ENCODE measurements at places on chromosomes 6 and 20.
A peak's percentile ranks its signal among the peaks of the same experiment; 100 is the strongest.

DNA sequence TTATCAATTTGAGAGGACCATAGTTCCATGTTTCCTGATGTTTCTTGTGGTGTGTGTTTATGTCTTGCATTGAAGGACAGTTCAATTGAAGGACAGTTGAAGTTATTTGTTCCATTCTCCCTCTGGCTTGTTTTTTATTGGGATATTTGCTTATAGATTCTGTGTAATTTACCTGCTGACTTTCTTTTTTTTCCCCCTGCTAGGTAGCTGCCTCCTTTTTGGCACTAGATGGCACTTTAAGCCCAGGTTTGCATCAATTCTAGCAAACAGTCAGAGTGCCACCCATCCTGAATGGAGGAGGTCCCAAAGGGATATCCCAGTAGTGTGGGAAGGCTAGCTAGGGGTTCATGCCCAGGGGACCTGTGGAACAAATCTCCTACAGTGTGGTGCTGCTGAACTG lies 78.1 kb downstream of the CFAP61 start:
- H3K36me3 ChIP-seq: peaks cover 3% of the 10 kb centered on the region
- H3K4me1 ChIP-seq: peaks cover 10% of the 10 kb centered on the region
- H3K27me3 ChIP-seq: peaks cover 50% of the 10 kb centered on the region
- no peak overlapping the region for H3K27ac ChIP-seq
- no peak for DNase-seq

DNA sequence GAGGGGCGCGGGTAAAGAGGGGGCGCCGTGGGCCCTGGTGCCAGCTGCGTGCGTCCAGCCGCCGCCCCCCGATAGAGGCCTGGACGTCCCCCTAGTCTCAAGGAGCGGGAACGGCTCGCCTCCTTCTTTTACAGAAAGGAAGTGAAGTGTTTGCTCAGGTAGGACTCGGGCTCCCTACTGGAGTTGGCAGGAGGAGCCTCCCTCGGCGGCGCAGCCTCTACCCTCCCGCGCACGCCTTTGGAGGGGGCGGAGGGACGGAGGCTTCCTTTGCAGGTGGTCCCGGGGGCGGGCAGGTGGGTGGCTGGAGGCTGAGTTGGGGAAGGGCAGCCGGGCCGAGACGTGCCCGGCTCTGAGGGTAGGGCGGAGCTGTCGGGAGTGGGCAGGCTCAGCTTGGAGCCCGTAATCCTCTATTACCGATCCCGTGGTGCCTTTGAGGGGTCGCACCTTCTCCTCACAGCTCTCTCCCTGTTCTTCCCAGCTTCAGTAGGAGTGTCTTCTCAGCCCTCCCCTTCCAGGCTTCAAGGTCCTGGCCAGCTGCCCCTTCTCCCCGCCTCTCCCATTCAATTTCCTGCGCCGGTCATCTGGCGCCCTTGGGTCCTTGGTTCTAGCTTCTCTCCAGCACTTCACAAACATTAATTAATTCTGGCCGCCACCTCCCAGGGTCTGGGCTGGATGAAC lies 728 bp downstream of the ITPR3 start:
- H3K27me3 ChIP-seq: no peaks in the 10 kb centered on the region
- H3K4me3 ChIP-seq: peak overlapping the region; percentile 86
- peak overlapping the region; percentile 94 for H3K27ac ChIP-seq
- DNase-seq: peak; percentile 12
- peaks cover 68% of the 10 kb centered on the region for H3K4me1 ChIP-seq
- H3K36me3 ChIP-seq: no peaks in the 10 kb centered on the region

DNA sequence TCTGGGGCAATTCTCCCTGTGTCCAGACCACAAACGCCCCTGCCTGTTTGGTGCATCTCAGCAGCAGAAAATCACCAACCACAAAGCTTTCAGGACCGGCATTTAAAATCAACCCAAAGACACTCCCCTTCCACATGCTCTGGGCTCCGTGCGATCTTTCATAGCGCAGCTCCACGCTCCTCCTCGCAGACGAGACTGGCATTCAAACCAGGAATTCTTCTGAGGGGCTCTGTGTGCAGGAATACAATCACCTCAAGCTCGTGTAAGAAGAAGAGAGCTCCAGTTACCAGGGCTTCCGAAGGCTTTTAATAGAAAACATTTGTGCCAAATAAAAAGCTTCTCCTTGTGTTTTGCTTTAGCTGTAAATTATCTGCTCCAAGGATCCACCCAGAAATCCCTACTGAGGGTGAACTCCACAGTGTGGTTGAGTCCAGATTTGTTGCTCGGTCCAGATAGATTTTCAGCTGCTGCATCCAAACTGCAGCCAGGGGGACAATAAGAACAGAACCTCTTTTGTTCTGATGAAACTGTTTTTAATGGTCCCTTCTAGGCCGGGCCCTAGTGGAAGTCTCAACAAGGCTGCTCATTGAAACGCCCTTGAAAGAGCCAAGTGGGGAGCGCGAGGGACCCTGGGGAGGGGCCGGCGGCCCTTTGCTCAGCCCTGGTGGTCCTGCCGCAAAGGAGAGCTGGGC lies 16.4 kb upstream of the BMP7 start:
- H3K36me3 ChIP-seq: no peaks in the 10 kb centered on the region
- no peak overlapping the region for H3K27ac ChIP-seq
- no peaks in the 10 kb centered on the region for H3K4me1 ChIP-seq
- peaks cover 40% of the 10 kb centered on the region for H3K27me3 ChIP-seq

DNA sequence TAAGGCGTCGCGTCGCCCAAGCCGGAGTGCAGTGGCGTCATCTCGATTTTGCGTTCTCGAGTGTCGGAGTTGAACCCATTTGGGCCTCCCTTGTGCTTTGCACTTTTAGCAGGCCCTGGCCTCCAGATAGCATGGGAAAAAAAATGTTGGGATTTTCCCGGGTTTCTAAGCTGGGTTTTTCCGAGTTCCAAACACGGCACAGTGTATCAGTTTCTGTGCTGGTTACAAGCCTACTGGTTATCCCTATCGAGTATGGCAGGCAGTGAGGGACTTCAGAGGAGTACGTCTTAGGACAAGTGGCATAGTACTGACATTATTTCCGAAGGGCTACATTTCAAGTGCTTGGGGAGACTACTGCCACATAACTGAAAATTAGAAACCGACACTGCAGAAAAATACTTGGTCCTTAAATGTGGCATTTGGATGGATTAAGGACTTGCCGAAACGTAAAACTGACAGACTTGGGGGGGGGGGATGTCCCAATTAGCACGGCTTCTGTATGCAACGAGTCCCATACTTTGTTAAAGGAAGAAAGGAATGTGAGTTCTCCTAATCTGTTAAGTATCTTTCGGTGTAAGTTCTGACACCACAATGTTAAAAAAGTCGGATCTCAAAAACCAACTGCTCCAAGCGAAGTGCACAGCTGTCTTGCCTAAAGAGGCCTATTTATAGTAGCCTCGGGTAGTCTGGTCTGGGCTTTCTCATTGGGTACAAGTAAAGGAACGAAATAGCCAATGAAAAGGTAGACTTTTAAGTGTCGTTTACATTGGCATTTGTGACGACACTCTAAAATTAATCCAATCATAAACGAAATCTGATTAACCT lies 70.2 kb downstream of the HFE start:
- H3K4me3 ChIP-seq: peak overlapping the region; percentile 94
- H3K27ac ChIP-seq: peak overlapping the region; percentile 96
- H3K36me3 ChIP-seq: peaks cover 3% of the 10 kb centered on the region
- H3K27me3 ChIP-seq: no peaks in the 10 kb centered on the region
- H3K4me1 ChIP-seq: peaks cover 24% of the 10 kb centered on the region

DNA sequence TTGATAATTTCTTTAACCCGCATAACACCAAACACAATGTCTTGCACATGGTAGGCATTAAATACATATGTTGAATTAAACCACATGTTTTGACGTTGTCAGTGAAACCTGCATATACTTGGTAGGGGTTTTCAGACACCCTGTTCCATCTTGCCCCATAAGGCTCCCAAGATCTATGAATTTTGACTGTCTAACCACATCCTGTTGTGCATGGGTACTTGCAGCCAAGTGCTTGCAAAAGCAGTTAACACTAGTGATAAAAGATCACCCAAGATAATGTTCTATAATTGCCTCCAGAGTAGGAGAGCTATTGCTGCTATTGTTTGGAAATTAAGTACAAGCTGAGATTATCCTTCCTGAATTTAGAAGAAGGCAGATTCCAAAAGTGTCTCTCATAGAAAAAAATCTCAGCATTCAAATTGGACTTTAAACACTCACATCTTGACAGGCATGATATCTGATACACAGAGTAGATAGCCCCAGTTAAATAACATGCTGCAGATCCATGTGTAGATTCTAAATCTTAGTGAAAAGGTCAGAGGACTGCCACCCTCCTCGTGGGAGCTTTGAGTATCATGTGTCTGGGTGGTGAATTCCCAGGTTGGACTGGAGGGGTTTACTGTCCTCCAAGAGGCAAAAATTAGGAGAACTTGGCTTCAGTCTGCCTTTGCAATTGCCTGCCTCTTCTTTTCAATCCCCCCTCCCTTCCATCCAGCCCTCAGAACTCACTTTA lies 25.8 kb upstream of the CCN6 start:
- H3K4me1 ChIP-seq: peaks cover 69% of the 10 kb centered on the region
- peak; percentile 56 for DNase-seq
- peak overlapping the region; percentile 97 for H3K27ac ChIP-seq

GRCh38 chr20:38272961-38273360 lies 12.4 kb upstream of the KIAA1755 start:
- peaks cover 3% of the 10 kb centered on the region for H3K4me1 ChIP-seq
- H3K4me3 ChIP-seq: no peak overlapping the region
- DNase-seq: no peak
- H3K27ac ChIP-seq: no peak overlapping the region
- peaks cover 4% of the 10 kb centered on the region for H3K36me3 ChIP-seq
- H3K27me3 ChIP-seq: peaks cover 16% of the 10 kb centered on the region

GRCh38 chr6:13488015-13488895 lies 855 bp upstream of the GFOD1 start:
- H3K27me3 ChIP-seq: no peaks in the 10 kb centered on the region
- no peaks in the 10 kb centered on the region for H3K36me3 ChIP-seq
- DNase-seq: no peak

DNA sequence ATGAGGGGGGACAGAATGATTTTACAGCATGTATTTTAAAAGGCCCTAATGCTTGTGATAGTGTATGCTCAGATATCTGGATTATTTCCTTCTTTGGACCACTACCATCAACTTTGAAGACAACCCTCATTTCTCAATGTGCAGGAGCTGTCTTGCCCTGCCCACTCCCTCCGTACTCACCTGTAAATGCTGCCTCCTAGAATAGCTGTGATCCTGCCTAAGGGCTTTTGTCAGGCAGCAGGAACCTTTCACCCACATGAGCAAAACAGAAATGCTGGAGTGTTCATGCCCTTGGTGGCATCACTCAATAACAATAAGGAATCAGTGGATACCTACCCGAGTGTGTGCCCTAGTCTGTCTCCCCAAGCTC lies 723.6 kb upstream of the FLRT3 start:
- H3K4me3 ChIP-seq: no peak overlapping the region
- H3K27me3 ChIP-seq: no peaks in the 10 kb centered on the region
- no peaks in the 10 kb centered on the region for H3K36me3 ChIP-seq
- no peak overlapping the region for H3K27ac ChIP-seq

DNA sequence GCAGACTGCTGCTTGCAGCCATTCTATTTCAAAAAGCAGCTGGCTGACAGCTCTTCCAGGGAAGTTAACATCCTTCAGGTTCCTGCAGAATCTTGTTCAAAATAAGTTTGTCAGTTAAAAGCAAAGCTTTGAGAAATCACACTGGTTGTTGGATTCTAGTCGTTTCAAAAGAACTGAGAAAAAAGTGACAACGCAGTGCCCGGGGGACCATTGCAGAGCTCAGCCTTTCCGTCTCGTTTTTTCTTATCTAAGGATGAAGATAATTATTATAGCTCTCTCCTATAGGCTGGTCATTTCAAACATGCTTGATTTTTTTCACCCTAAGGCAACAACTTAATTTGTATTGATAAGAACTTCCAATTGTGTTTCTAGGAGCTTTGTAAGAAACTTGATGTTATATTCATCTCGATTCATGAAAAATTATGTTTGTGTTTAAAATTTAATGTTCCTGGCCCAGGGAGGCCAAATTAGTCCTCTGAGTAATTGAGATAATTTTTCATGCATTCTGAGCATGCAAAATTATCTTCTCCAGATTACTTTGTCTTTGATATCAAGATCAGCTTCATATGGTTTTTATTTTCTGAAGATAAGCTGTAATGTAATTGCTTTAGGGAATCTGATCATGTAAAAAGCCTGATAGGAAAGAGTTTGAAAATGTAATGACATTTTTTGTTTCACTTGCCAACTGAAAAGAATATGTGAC lies 58.4 kb downstream of the SNAP25 start:
- no peak overlapping the region for H3K4me3 ChIP-seq
- H3K27me3 ChIP-seq: peaks cover 8% of the 10 kb centered on the region
- no peak for DNase-seq
- H3K4me1 ChIP-seq: no peaks in the 10 kb centered on the region
- H3K36me3 ChIP-seq: no peaks in the 10 kb centered on the region

DNA sequence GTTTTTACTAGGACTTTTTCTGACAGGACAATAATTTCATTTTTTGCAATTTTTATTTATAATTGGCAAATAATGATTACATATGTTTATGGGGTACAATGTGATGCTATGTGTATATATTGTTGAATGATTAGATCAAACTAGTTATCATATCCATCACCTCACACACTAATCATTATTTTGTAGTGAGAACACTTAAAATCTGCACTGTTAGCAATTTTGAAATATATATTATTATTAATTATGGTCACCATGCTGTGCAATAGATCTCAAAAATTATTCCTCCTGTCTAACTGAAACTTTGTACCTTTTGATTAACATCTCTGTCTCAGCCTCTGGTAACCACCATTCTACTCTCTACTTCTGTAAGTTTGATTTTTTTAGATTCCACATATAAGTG lies 378.7 kb downstream of the PLCB1 start:
- H3K27me3 ChIP-seq: no peaks in the 10 kb centered on the region
- DNase-seq: no peak
- no peaks in the 10 kb centered on the region for H3K36me3 ChIP-seq
- H3K4me1 ChIP-seq: no peaks in the 10 kb centered on the region
- H3K27ac ChIP-seq: no peak overlapping the region
- H3K4me3 ChIP-seq: no peak overlapping the region

DNA sequence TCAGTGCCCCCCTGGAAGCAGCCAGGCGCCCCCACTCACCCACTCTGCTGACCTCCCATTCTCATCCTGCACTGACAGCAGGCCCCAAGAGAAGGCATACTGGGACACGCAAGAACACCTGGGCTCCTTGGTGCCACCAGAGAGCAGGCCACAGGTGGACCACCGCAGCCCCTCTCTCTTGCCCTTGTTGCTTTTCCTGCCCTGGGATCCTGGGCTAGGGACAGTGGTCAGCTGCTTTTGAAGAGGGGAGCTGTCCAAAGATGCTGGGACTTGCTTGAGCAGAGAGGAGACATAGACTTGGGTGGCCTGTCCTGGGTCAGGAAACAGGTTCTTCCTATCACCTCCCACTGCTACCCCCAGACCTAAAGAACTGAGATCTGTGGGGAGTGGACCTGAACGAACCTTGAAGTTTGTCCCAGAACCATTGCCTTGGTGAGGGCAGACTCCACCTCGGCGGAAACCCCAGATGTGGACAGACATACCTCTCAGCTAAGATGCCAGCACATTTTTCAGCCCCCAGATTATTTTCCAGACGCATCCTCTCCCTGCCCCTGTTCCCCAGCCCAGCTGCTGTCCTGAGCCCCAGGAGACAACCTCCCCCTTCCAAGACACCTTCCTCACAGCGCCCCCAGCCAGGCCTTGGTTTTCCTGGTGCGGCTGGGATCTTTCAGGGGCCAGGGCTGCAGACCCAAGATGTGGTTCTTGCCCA lies 1.1 kb downstream of the GLP1R start:
- DNase-seq: no peak
- peak overlapping the region; percentile 66 for H3K4me3 ChIP-seq
- H3K36me3 ChIP-seq: no peaks in the 10 kb centered on the region

Measured in naive thymus-derived CD8-positive, alpha-beta T cell (primary cell).